ENCODE measurements at places on chromosomes 11 and 22.
A peak's percentile ranks its signal among the peaks of the same experiment; 100 is the strongest.

GRCh38 chr11:126630488-126630887 lies 275.0 kb downstream of the ST3GAL4 start:
- no peak for DNase-seq

- no peak for DNase-seq
These were observed 2.8 kb downstream of the ZFTA start for GRCh38 chr11:63765688-63766241.

DNA sequence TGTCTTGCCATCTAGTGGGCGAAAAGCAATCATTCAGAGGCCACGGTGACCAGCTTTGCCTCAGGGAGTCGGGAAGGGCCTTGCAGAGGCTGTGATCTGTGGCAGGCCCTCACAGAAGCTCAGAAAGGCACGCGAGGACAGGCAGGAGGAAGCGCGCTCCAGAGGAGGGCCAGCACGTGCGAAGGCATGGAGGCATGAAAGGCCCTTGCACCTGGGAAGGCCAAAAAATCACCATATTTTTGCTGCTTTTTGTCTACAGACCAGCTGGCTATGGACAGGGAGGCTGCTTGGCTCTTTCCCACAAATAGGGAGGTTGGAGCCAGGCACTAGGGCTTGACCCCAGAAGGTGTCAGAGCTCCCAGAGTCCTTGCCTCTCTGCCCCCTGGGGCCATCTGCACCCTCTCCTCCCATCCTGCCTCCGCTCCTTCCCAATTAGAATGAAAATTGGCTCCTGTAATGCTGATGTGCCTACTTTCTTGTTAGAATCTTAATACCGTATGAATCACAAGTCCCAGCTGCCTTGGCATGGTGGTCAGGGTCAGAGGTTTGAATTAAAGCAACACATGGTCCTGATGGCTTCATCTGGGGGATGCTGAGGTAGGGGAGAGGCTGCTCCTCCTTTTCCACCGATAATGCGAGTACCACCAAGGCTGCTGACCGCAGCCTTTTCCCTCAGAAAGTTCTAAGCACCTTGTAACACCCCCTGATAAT lies 69.1 kb downstream of the FEZ1 start:
- DNase-seq = no peak

DNA sequence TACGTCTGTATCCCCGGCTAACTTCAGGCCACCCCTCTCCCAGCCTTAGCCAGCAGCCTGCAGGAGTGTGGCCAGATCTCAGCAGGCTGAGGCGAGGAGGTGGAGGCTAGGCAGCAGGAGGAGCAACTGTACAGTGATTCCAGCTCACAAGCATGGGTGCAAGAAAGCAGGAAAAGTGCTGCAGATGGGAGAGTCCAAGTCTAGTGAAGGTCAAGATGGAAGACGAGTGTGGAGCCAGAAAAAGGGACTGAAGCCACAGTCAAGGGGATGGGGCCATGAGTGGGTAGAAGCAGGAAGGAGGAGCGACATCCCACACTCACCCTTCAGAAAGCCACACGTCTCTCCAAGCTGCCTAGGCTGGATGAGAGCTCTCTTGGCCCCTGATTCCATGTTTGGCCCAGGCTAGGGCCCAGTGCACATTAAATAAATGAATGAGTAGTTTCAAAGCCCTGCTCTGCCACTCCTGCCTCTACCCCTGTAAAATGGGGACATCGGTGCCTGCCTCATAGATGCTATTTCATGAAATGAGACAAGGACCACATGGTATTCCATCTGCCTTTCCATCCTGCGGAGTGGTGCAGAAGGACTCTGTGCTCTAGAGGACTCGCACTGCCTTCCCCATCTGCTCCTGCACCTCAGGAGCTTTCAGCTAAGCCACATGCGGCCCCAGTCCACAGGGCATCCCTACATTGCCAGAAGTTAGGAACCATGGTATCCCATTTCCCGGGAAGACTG lies 2.9 kb downstream of the YDJC start:
- no peak for DNase-seq

DNA sequence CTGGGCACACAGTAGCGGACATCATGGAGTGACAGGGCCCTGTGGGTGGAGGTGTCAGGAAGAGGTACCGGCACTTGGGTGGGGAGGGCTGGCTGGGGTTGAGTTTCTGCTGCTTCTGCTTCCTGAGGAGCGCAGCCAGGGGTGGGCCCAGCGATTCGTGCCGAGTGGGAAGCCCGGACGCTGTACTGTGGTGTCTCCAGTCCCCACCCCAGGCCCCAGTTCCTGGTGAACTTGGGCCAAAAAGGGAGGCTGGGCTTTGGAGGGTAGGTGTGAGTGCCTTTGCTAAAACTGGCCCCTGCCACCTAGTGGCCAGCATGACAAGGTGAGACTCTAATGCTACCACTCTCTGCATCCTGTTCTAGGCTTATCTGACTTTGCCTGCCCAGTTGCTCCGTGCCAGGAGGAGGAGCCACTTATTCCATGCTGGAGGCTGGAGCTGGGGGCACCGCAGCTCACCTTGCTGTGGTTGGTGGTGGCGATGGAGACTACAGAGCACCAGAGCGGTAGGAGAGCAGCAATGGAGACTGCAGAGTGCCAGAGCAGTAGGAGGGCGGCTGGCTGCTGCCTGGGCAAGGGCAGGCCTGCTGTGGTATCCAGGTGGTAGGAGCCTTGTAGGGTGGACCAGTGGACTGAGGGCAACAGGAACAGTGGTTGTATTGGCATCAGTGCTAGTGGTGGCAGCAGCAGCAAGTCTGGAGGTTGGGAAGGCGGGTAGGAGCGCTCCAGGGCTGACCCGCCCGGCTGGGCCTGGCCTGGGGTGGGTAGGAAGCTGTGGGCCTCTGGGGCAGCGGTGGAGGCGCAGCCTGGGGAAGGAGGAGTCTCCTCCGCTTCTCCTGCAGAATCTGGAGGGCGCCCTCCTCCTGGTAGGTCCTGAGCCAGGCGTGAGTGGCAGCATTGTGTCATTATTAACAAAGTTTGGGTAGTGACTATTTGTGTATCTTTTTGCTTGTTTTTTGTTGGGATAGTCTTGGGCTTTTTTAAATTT lies 2.2 kb upstream of the RFPL2 start:
- DNase-seq = peak; percentile 28

GRCh38 chr11:17412488-17413180 lies 24.2 kb upstream of the KCNJ11 start:
- no peak for DNase-seq
